ENCODE measurements at places on chromosomes 13 and 19.
A peak's percentile ranks its signal among the peaks of the same experiment; 100 is the strongest.

GRCh38 chr19:2212861-2213711, 23.0 kb downstream of the PLEKHJ1 start:
- DNase-seq, result no peak

DNA sequence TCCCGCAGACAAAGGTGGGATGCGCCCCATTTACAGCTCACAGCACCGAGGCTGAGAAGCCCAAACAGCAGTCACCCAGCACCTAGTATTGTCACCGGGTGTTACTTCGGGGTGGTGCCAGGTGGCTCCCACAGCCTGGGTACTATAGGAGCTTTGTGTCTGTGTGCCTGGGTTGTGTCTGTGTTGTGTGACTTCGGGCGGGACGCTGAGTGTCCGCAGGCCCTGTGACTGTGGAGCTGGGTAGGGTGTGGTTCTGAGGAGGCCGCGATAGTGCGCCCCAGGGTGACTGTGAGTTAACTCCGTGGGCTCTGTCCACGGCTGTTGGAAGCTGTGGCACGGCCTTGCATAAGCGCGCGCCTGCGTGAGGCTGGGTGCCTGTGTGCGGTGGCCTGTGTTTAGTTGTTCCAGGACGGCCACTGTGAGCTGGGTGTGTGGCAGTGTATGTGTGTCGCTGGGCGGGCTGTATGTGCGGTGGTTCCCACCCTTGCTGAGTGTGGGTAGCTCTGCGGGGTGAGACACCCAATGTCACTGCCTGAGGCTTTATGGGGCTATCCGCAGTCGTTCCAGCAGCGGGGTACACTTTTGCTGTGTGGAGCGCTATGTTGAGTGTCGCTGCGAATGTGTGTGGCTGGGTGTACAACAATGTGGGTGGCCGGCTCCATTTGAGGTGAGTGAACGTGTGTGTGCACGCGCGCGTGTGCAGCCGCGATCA, 559 bp upstream of the SSBP4 start:
- no peak for DNase-seq

DNA sequence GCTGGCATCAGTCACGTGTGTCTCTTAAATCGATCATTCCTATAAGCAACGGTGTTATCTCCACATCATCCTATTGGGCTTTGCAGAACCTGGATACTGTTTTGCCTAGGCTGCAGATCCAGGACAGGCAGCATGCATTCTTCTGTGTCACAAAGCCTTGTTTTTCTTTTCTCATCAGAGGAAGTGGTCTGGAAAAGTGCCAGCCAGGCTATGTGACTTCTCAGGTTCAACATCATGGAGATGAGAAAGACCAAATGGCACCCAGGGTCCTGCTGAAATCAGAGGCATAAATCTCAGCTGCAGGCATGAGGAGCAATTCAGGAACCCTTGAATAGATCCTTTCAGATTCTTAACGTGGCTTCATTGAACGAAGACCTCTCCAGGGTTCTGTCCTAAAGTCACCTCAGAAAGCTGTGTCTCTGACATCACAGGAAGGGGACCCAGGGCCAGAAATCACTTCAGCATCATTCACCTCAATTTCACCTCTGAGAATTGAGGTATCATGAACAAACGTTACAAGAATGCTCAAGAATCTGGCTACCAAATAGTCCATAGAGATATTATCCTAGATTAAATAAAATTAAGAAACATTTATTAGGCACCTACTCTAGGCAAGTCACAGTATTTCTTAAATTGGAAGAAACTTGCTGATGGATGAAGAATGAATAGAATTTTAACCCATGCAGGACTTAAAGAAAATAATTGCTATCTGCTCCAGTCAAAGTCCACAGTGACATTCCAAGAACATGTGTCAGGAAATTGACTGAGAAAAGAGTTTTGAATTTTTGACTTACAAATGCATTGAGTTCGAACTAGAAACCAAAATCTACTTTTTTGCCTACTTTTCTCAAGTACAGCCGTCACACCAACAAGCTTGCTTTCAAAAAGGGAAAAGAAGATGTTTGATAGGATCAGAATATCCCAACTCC, 124.1 kb downstream of the COG6 start:
- DNase-seq, result peak; percentile 81

- no peak for DNase-seq
Observed at GRCh38 chr19:43544077-43544476, 11.1 kb downstream of the ZNF575 start.

DNA sequence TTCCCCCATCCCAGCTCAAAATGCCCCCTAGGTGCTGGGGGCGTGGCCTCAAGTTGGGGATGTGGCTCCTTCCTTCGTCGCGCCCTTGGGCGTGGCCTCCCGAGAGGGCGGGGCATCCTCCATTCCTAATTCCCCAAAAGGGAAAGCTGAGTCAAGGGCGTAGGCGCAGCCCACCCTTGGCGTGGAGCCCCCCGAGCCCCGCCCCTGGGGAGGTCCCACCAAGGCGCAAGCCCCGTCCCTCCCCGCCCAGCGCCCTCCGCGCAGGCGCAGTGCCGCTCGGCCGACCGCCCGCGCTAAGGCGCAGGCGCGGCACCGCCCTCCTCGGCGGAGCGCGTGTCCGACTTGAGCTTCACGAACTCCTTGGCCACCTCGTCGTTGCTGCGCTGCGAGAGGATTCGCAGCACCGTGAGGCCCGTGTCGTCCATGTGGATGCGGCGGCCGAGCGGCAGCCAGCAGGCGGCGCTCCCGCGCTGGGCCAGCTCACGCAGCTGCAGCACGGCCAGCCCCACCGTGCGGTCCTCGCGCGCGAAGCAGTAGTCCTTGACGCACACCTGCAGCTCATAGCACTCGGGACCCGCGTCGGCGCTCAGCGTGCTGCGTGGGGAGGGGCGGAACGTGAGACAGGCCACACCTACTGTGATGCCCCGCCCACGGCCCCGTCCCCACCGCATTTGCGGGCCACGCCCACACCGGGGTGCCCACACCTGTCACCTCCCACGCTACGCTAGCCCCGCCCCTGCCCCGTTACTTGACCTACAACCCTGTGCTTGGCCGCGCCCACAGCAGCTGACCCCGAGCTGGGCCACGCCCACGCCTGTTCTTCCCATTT, 50.5 kb downstream of the COLGALT1 start:
- peak; percentile 85 for DNase-seq

- DNase-seq, result no peak
Observed at GRCh38 chr19:16497837-16498236, 1.6 kb downstream of the C19orf44 start.

DNA sequence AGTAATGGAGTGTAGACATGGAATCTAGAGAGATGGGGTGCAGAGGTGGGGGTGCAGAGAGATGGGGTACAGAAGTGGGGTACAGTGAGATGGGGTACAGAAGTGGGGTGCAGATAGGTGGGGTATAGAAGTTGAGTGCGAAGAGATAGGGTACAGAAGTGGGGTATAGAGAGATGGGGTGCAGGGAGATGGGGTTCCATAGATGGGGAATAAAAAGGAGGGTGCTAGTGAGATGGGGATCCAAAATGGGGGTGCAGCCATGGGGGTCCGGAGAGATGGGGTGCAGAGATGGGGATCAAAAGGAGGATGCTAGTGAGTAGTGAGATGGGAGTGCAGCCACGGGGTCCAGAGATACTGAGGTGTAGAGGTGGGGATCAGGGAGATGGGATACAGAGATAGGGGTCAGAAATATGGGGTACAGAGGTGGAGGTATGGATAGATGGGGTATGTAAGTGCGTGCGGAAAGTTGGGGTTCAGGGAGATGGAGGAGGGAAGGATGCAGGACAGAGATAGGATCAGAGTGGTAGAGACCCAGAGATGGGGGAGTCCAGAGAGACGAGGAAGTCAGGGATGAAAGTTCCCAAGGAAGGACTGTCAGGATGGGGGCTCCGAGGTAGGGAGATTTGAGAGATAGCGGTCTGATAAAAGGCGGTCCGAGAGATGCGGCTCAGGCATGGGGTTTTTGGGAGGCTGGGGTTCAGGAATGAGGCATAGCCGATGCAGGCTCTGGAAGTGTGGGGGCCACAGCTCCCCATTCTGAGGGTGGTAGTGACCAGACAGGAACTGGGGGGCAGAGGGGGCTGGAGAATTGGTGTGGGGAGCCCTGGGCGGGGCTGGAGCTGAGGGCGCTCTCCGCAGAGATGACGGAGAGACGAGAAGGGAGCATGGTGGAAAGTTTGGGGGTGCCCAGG, 3.4 kb downstream of the PALM3 start:
- DNase-seq, result no peak

GRCh38 chr13:111510502-111511218, 190.2 kb downstream of the TEX29 start:
- DNase-seq, result no peak

- DNase-seq, result no peak
Observed at GRCh38 chr19:16638666-16639065, 10.7 kb upstream of the MED26 start.

- peak; percentile 9 for DNase-seq
Observed at GRCh38 chr13:38566519-38566918, 120.4 kb upstream of the FREM2 start.

GRCh38 chr19:40791349-40791748, 7.6 kb upstream of the EGLN2 start:
- DNase-seq, result no peak

- no peak for DNase-seq
Observed at GRCh38 chr13:40333226-40333625, 333.2 kb downstream of the FOXO1 start.

- peak; percentile 74 for DNase-seq
Observed at GRCh38 chr19:45508861-45509691, 1.8 kb downstream of the VASP start.

DNA sequence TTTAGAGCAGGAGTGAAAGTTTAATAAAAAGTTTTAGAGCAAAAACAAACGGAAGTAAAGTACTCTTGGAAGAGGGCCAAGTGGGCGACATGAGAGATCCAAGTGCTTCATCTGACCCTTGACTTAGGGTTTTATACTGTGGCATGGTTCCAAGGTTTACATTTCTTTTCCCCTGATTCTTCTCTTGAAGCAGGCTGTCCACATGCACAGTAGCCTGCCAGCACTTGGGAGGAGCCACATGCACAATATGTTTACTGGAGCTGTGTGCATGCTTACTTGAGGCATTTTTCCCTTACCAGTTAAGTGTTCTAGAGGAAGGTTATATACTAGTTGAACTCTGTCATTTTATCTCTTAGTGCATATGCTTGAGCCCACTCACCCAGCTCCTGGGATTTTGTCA, 295.6 kb downstream of the TBC1D4 start:
- DNase-seq, result no peak

- no peak for DNase-seq
Observed at GRCh38 chr13:102911336-102911735, 65.5 kb downstream of the ERCC5 start.

DNA sequence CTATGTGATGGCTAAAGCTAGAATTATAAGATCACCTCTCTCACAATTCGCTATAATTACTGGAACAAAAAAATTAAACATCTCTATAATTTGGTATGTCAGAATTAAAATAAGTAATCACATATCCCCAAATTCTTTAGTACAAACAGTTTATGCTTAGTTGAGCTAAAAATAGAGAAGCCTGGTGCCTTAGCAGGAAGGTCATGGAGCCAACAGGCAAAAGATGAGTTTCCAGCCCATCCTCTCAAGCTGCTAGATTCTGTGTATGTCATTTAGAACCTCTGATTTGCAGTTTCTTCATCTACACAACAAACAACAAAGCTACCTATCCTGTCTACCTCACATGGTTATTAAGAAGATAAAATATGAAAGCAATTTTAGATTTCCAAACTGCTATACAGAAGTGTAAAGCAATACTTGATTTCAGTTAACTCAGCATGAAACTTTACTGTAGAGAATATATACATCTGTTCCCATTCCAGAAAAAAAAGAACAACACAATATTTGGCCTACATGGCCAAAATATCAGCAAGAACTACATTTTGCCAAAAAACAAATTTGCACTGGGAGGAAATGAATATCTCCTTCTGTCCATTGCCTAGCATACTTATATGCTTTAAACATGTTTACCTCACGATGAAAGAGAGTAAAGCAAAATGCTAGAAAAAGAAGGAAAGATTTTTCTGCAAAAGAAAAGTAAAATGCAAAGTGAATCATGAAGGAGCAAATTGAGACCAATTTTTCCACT, 294.0 kb upstream of the MIR17HG start:
- no peak for DNase-seq

GRCh38 chr19:17512574-17512939, 1.1 kb downstream of the PGLS start:
- no peak for DNase-seq

DNA sequence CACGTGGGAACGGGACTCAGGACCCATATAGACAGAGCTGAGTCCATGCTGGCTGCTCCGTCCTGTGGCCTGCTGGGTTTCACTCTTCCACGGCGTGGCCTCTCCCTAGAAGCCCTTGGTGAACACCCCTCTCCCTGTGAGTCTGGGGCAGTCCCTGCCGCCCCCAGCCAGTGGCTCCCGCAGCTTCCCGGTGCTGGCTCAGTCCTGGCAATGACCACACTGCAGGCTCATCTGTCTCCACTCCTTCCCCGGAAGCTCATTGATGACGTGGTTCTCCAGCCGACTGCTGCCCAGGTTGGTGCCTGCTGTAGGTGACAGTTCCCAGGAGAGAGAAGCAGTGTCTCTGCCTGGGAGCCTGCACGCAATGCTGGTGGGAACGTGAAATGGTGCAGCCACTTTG, 2.1 kb upstream of the TEX29 start:
- no peak for DNase-seq

GRCh38 chr13:23984546-23984945, 87.2 kb upstream of the C1QTNF9B start:
- no peak for DNase-seq

GRCh38 chr13:109454167-109454917, 332.0 kb downstream of the IRS2 start:
- peak; percentile 56 for DNase-seq

- no peak for DNase-seq
Observed at GRCh38 chr13:113401452-113402415, 37.8 kb upstream of the GRTP1 start.

- no peak for DNase-seq
Observed at GRCh38 chr13:113226873-113227450, 17.5 kb downstream of the CUL4A start.

GRCh38 chr13:93243375-93244063, 16.9 kb downstream of the GPC6 start:
- DNase-seq, result no peak

- no peak for DNase-seq
Observed at GRCh38 chr19:55097864-55098715, 19.3 kb downstream of the PPP1R12C start.

DNA sequence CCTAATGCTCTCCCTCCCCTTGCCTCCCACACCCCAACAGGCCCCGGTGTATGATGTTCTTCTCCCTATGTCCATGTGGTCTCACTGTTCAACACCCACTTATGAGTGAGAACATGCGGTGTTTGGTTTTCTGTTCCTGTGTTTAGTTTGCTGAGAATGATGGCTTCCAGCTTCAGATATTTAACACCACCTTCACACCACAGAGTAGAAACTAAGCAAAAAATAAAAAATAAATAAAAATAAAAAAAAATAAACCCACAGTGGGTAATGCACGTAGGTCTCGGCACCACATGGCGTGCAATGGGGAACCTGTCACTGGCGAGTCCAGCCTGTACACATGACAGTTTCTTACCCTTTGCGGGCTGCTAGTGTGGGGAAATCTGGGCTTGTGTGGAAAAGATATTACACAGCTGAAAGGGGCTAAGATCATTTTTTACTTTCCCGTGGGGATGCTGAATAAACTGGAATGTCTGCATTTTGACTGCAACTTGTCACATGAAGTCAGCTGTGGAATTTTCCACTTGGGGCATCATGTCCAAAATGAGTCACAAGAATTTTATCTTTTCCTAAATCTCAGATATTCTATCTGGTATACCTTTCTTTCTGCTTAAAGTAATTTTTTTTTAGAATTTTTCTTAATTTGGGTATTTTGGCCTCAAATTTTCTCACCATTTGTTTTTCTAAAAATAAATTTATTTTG, 170.5 kb downstream of the IRS2 start:
- no peak for DNase-seq
